ENCODE measurements at places on chromosomes 4 and X. TPM values are rescaled to one million over a fixed set of nuclear protein-coding genes. Genes with fewer than 3 reads are reported as not detected.

GPR143 gene
- total RNA-seq, result not detected

DNA sequence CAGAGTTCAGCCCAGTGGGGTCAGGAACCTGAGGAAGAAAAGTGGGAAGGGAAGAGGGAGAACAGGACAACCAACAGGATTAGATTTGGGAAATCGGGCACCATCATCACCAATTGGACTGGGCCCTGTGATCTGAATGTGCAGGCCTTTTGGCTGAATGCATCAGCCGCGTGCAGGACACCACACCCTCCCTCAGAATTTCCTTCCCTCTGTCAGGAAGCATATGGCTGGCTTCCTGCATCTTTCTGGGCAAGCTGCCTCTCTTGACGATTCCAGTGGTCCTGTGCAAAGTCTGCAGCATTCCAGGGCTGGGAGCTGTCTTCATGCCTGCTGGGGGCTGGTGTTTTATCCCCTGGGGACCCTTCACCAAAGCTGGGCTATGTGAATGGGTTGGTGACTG, 16.4 kb downstream of the MAGEA4 start:
- no peak overlapping the region for H3K27ac ChIP-seq
- H3K4me3 ChIP-seq, result no peak overlapping the region
- H3K4me1 ChIP-seq, result no peaks in the 10 kb centered on the region
- H3K27me3 ChIP-seq, result no peaks in the 10 kb centered on the region
- no peaks in the 10 kb centered on the region for H3K36me3 ChIP-seq

DNA sequence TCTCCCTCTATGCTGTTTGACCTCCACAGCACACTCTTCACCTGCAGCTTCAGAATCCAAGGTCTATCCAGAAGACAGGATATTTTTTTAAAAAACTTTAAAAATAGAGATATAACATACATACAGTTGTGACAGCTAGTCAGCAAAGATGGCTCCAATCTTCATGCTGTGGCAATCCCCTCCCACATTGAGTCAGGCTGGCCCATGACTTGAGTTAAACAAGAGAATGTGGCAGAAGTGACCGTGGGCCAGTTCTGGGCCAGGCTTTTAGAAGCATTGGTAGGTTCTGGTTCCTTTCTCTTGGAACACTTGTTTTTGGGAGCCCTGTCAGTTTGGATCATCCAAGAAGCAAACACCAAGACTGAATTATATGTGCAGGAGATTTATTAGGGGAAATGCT, 36.1 kb upstream of the REPS2 start:
- H3K27me3 ChIP-seq, result no peaks in the 10 kb centered on the region
- H3K4me3 ChIP-seq, result no peak overlapping the region
- H3K36me3 ChIP-seq, result no peaks in the 10 kb centered on the region
- H3K4me1 ChIP-seq, result no peaks in the 10 kb centered on the region

SHOX gene
- not detected for total RNA-seq

VCX3A gene
- total RNA-seq, result not detected

GRCh38 chr4:116005037-116005805, 891.8 kb upstream of the NDST4 start:
- no peak for ATAC-seq
- H3K4me1 ChIP-seq, result no peaks in the 10 kb centered on the region
- no peak overlapping the region for H3K4me3 ChIP-seq
- no peak overlapping the region for H3K27ac ChIP-seq
- no peaks in the 10 kb centered on the region for H3K27me3 ChIP-seq

GRCh38 chr4:48664938-48665337, 115.1 kb downstream of the FRYL start:
- no peak overlapping the region for H3K4me3 ChIP-seq
- H3K4me1 ChIP-seq, result no peaks in the 10 kb centered on the region
- ATAC-seq, result no peak

GRCh38 chr4:78622253-78622979, 70.8 kb downstream of the ANXA3 start:
- no peaks in the 10 kb centered on the region for H3K4me1 ChIP-seq
- no peak for ATAC-seq
- no peak overlapping the region for H3K4me3 ChIP-seq
- no peaks in the 10 kb centered on the region for H3K36me3 ChIP-seq
- H3K27ac ChIP-seq, result no peak overlapping the region
- H3K27me3 ChIP-seq, result no peaks in the 10 kb centered on the region

TMEM33 gene
- 24.6 TPM for total RNA-seq

GRCh38 chrX:3178329-3178728, 137.1 kb downstream of the ARSF start:
- no peaks in the 10 kb centered on the region for H3K4me1 ChIP-seq
- H3K27me3 ChIP-seq, result no peaks in the 10 kb centered on the region
- no peak overlapping the region for H3K4me3 ChIP-seq
- ATAC-seq, result no peak
- no peaks in the 10 kb centered on the region for H3K36me3 ChIP-seq
